ENCODE measurements at places on chromosomes 11 and 22. TPM values are rescaled to one million over a fixed set of nuclear protein-coding genes. Genes with fewer than 3 reads are reported as not detected.

PIWIL4 gene
- 5.6 TPM for total RNA-seq

DNA sequence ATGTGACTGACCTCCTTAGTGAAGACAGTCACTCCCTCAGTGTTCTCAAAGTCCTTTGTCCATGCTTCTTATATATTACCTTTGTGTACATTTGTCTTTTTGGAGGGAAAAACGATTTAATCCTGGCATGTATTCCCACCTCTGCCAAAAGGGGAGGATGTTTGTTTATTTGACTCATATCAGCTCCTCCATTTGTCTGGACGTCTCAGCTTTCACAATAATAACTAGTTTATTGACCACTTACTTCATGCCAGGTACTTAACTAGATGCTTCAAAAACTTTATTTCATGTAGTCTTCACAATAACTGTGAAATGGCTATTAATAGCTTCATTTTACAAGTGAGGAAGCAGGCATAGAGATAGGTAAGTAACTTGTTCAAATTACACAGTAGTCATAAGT, 5.3 kb downstream of the TBCEL start:
- no peaks in the 10 kb centered on the region for H3K27me3 ChIP-seq
- H3K4me3 ChIP-seq = no peak overlapping the region
- H3K36me3 ChIP-seq = no peaks in the 10 kb centered on the region
- H3K27ac ChIP-seq = no peak overlapping the region
- no peaks in the 10 kb centered on the region for H3K4me1 ChIP-seq
- DNase-seq = no peak

- H3K4me1 ChIP-seq = no peaks in the 10 kb centered on the region
- no peak for DNase-seq
- H3K4me3 ChIP-seq = no peak overlapping the region
- H3K27ac ChIP-seq = no peak overlapping the region
Observed at GRCh38 chr11:5815534-5815933, 6.8 kb downstream of the OR52N2 start.

DNA sequence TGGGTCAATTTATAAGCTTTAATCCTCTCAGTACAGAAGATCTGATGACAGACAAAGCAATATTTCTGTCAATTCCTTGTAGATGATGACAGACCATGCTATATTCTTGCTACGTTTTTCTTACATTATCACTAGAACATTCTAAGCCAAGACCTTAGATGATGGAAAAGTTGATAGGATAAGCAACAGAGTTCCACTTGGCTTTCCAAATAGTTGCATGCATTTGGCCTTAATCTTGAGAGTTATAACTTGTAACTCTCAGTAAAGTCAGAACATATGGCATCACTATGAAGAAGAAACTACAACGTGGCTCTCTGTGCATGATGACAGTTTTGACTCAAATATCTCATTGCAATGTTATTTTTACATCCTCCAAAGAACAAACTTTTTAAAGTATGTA, 544.3 kb upstream of the LRRC4C start:
- no peak for DNase-seq
- no peak overlapping the region for H3K4me3 ChIP-seq
- no peak overlapping the region for H3K27ac ChIP-seq
- no peaks in the 10 kb centered on the region for H3K27me3 ChIP-seq
- no peaks in the 10 kb centered on the region for H3K36me3 ChIP-seq
- H3K4me1 ChIP-seq = no peaks in the 10 kb centered on the region

- H3K27me3 ChIP-seq = no peaks in the 10 kb centered on the region
- H3K27ac ChIP-seq = no peak overlapping the region
- no peak overlapping the region for H3K4me3 ChIP-seq
- no peaks in the 10 kb centered on the region for H3K4me1 ChIP-seq
- DNase-seq = no peak
- no peaks in the 10 kb centered on the region for H3K36me3 ChIP-seq
Observed at GRCh38 chr11:121123496-121124069, 22.5 kb downstream of the TECTA start.

EXPH5 gene
- total RNA-seq = 4.5 TPM

- no peaks in the 10 kb centered on the region for H3K4me1 ChIP-seq
- no peaks in the 10 kb centered on the region for H3K27me3 ChIP-seq
- DNase-seq = no peak
- H3K36me3 ChIP-seq = no peaks in the 10 kb centered on the region
Observed at GRCh38 chr22:17430412-17430811, 61.2 kb downstream of the CECR2 start.

DNA sequence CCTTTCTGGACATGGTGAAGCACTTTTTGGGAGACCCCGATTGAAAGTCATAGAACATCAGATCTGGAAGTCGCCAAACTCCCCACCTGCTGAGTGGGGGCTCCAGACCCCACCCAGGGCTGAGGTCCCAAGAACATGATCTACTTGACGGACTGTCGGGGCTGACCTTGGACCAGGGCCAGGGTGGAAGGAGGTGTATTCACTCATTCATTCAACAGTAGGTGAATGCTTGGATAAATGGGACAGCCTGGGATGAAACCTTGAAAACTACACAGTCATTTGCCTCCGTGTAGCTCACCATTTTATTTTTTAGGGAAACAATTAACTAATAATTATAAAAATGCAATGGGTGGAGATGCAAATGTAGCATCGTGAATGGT, 629.0 kb downstream of the BRD1 start:
- peak; percentile 40 for DNase-seq
- no peaks in the 10 kb centered on the region for H3K36me3 ChIP-seq
- no peak overlapping the region for H3K4me3 ChIP-seq
- no peaks in the 10 kb centered on the region for H3K4me1 ChIP-seq

DNA sequence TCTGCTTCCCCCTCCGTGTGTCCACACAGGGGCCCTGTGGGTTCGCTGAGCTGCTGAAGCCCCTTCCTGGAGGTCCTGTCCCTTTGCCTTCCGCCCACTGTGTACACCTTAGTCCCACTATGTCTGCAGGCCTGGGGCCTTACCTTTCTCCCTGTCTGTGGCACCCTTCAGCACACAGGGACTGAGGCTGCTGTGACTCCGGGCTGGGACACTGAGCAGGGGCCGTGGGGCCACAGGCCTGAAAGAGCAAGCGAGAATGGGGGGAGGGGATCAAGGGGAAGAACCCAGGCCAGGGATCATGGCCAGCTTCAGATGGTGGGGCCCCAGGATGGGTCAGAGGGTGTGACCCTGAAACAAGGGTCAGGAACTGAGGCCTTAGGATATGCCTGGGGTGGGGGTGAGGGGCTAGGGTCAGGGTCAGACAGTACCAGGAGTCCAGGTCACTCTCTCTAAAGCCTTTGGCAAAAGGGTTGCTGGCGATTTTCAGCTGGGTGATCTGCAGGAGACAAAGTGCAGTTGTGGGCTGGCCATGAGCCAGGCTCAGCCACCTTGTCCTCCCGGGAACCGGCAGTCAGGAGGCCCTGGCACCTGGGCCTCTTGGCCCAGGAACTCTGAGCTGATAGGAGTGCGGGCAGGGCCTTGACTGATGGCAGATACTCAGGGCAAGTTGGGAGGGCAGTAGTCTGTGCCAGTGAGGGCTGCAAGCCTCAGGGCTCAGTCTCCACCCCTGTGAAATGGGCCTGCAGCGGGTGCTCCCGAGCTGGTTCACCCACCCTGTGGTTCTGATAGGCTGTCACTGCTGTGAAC, 2.6 kb upstream of the NUDT8 start:
- H3K27ac ChIP-seq = no peak overlapping the region
- H3K4me1 ChIP-seq = no peaks in the 10 kb centered on the region
- H3K36me3 ChIP-seq = no peaks in the 10 kb centered on the region
- no peak for DNase-seq
- no peak overlapping the region for H3K4me3 ChIP-seq

DNA sequence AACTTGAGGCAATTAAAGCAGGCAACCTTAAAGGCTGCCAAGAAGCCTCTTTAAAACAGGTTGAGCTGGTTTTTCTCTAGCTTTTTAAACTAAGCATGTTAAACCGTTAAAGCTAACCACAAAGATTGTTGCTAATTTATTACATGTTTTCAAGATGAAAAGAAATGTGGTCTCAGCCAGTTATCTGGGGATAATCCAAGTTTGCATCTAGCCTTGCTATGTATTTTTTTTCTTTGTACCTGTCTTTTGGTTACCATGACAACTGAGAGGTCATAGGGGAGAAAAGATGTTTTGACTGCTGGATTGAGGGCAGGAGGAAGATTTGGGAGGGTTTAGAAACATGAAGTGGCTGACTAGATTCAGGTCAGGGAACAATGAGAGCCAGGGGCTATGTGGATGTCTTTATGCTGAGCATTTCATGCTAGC, 19.2 kb upstream of the PGM2L1 start:
- H3K27ac ChIP-seq = peak overlapping the region; percentile 98
- peaks cover 3% of the 10 kb centered on the region for H3K4me1 ChIP-seq
- no peaks in the 10 kb centered on the region for H3K36me3 ChIP-seq
- no peak overlapping the region for H3K4me3 ChIP-seq
- DNase-seq = no peak

DNA sequence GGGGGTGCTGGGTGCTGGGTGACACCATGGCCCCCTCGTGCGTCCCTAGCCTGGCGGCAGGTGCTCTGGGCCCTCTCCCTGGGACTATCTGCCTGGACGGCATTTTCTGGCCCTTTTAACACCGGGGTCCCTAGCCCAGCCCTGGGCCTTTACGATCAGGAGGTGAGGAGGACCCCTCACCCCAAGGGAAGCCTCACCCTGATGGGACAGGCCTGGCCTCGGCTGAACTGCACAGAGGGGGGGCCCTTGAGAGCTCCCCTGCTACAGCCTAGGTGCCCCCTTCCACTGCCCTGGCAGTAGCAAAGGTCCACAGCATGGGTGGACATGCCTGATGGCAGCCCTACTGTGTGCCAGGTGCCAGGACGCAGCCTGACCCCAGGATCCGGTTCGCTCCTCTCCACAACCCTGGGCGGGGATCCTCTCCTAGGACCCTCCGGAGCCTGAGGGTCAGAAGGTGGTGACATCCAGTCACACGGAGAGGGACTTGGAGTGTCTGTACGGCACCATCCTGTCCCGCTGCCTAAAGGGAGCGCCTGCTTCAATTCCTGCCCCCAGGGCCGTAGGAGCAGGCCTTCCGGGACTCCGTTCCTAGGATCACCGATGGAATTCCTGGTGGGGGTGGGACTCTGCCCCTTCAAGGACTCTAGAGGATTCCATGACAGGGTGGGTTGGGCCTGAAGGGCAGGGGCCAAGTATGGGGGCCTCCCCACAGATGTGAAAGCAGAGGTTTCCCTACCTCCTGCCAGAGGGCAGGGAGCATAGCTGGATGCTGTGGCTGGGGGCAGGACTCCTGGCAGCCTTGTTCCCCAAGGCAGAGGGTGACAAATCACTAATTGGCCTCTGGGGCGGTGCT, 33.0 kb upstream of the TH start:
- H3K27me3 ChIP-seq = no peaks in the 10 kb centered on the region
- H3K36me3 ChIP-seq = no peaks in the 10 kb centered on the region
- H3K4me1 ChIP-seq = no peaks in the 10 kb centered on the region
- H3K27ac ChIP-seq = no peak overlapping the region
- peak; percentile 55 for DNase-seq

TSSK2 gene
- total RNA-seq = not detected

GRCh38 chr11:132114743-132115142, 744.3 kb downstream of the NTM start:
- H3K4me1 ChIP-seq = no peaks in the 10 kb centered on the region
- H3K36me3 ChIP-seq = no peaks in the 10 kb centered on the region
- DNase-seq = no peak
- H3K4me3 ChIP-seq = no peak overlapping the region
- no peak overlapping the region for H3K27ac ChIP-seq

- no peak overlapping the region for H3K27ac ChIP-seq
- H3K4me1 ChIP-seq = no peaks in the 10 kb centered on the region
- no peak overlapping the region for H3K4me3 ChIP-seq
- no peaks in the 10 kb centered on the region for H3K36me3 ChIP-seq
- DNase-seq = no peak
Observed at GRCh38 chr11:131889146-131889577, 518.7 kb downstream of the NTM start.

CCDC116 gene
- 1.0 TPM for total RNA-seq

OR10D3 gene
- not detected for total RNA-seq

- no peak overlapping the region for H3K4me3 ChIP-seq
- no peak overlapping the region for H3K27ac ChIP-seq
- H3K4me1 ChIP-seq = no peaks in the 10 kb centered on the region
- no peak for DNase-seq
Observed at GRCh38 chr11:68002575-68002937, 1.3 kb downstream of the UNC93B1 start.

- H3K36me3 ChIP-seq = no peaks in the 10 kb centered on the region
- no peak overlapping the region for H3K27ac ChIP-seq
- no peak for DNase-seq
- no peak overlapping the region for H3K4me3 ChIP-seq
- no peaks in the 10 kb centered on the region for H3K4me1 ChIP-seq
Observed at GRCh38 chr11:35013514-35014233, 97.3 kb downstream of the PDHX start.

GRCh38 chr11:113193016-113193415, 121.4 kb upstream of the TTC12 start:
- no peak for DNase-seq
- no peaks in the 10 kb centered on the region for H3K36me3 ChIP-seq

- no peak overlapping the region for H3K4me3 ChIP-seq
- H3K27me3 ChIP-seq = no peaks in the 10 kb centered on the region
- DNase-seq = no peak
Observed at GRCh38 chr11:72204886-72205285, 11.7 kb upstream of the FOLR2 start.

TPBGL gene
- total RNA-seq = 0.36 TPM

DNA sequence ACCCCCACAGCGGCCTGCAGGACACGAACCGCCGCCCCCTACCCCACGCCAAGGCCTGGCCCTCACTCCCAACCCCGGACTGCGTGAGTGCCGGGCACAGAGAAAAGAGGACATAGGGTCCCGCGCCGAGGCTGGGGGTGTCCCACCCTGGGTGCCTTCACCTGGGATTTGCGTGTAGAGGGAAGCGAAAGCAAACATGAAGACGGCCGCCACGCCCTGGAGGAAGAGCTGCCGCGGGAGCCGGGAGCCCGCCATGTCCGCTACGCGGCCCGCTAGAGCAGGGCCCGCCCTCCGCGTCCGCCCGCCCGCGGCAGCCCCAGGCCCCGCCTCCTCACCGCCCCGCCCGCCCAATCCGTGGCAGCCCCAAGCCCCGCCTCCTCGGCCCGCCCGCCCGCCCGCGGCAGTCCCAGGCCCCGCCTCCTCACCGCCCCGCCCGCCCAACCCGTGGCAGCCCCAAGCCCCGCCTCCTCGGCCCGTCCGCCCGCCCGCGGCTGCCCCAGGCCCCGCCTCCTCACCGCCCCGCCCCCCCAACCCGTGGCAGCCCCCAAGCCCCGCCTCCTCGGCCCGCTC, at the start of gene LMF2:
Gene LMF2, minus strand, starts transcription at position 282 of the 570 bp plus-strand sequence. Its CDS starts 27 bp downstream, at position 255.
- no peaks in the 10 kb centered on the region for H3K4me1 ChIP-seq
- no peaks in the 10 kb centered on the region for H3K27me3 ChIP-seq
- H3K36me3 ChIP-seq = peaks cover 1% of the 10 kb centered on the region
- H3K27ac ChIP-seq = peak within 1 kb of the TSS; percentile 86
